Endodermal cell (in vitro differentiated cells): ENCODE measurements at places on chromosomes 4 and X.
A peak's percentile ranks its signal among the peaks of the same experiment; 100 is the strongest.

- no peaks in the 10 kb centered on the region for H3K27me3 ChIP-seq
- no peak for DNase-seq
- H3K36me3 ChIP-seq, result peaks cover under 1% of the 10 kb centered on the region
- H3K27ac ChIP-seq, result no peak overlapping the region
- H3K4me1 ChIP-seq, result peaks cover 5% of the 10 kb centered on the region
These were observed 170.2 kb downstream of the PPP3CA start for GRCh38 chr4:101177154-101177553.

DNA sequence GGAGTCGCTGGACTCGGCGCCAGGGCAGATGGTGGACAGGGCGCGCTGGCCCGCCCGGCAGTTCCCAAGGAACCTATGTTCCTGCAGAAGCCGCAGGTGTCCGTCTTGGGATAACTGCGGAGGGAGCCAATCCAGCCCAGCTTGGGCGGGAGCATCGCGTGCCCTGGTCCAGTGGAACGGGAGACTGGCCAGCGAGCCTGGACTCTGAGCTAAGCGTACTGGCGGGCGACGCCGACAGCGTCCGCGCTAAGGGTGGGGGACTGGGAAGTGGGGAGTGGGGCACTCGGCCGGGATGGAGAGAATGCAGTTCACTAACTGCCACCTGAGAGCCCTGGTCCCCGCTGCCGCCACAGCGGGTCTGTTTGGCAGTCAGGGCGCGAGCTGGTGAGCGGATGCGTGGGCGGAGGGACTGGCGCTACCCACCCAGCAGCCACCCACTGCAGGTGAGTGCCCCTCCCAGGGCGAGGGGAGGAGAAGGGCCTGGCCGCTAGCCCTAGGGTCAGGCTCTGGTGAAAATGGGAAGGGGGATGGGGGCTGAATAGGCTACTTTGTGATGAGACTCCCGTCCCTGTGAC lies 1.3 kb upstream of the MAMLD1 start:
- H3K36me3 ChIP-seq, result no peaks in the 10 kb centered on the region
- peaks cover 57% of the 10 kb centered on the region for H3K27me3 ChIP-seq
- H3K4me1 ChIP-seq, result no peaks in the 10 kb centered on the region
- no peak overlapping the region for H3K4me3 ChIP-seq
- DNase-seq, result peak; percentile 66

GRCh38 chr4:47667552-47667951 lies 170.3 kb downstream of the CORIN start:
- no peaks in the 10 kb centered on the region for H3K27me3 ChIP-seq
- no peaks in the 10 kb centered on the region for H3K36me3 ChIP-seq
- no peak for DNase-seq
- H3K4me3 ChIP-seq, result no peak overlapping the region

GRCh38 chr4:100461807-100462605 lies 55.8 kb downstream of the EMCN start:
- no peaks in the 10 kb centered on the region for H3K4me1 ChIP-seq
- no peak for DNase-seq
- H3K36me3 ChIP-seq, result no peaks in the 10 kb centered on the region
- no peak overlapping the region for H3K4me3 ChIP-seq

- H3K4me1 ChIP-seq, result peaks cover 7% of the 10 kb centered on the region
- peak overlapping the region; percentile 80 for H3K4me3 ChIP-seq
- H3K27ac ChIP-seq, result no peak overlapping the region
- peaks cover 17% of the 10 kb centered on the region for H3K27me3 ChIP-seq
These were observed 1.1 kb downstream of the FGFR3 start for GRCh38 chr4:1793940-1794808.

DNA sequence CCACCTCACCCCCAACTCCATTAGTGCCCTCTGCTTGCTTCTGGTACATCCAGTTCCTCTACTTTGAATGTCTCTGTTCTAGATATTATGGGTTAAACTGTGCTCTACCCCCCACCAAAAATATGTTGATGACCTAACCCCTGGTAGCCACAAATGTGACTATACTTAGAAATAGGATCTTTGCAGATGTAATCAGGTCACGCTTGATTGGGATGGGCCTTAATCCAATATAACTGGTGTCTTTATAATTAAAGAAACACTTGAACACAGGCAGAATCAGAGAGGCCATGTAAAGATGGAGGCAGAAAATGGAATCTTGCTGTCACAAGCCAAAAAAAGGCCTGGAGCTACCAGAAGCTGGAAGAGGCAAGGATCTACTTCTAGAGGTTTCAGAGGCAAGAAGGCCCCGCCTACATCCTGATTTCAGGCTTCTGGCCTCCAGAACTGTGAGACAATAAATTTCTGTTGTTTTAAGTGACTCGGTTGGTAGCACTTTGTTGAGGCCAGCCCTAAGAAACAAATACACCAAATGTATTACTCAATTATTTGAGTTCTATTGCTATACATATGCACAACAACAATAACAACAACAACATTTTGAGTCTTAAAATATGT lies 220.0 kb downstream of the PPP3CA start:
- no peak for DNase-seq
- H3K27me3 ChIP-seq, result no peaks in the 10 kb centered on the region
- peaks cover 9% of the 10 kb centered on the region for H3K4me1 ChIP-seq
- H3K36me3 ChIP-seq, result no peaks in the 10 kb centered on the region
- no peak overlapping the region for H3K4me3 ChIP-seq

GRCh38 chrX:120464411-120464810 lies 4.7 kb downstream of the LAMP2 start:
- H3K27me3 ChIP-seq, result no peaks in the 10 kb centered on the region
- no peak overlapping the region for H3K4me3 ChIP-seq
- no peak for DNase-seq
- H3K36me3 ChIP-seq, result no peaks in the 10 kb centered on the region
- H3K4me1 ChIP-seq, result no peaks in the 10 kb centered on the region
- no peak overlapping the region for H3K27ac ChIP-seq

DNA sequence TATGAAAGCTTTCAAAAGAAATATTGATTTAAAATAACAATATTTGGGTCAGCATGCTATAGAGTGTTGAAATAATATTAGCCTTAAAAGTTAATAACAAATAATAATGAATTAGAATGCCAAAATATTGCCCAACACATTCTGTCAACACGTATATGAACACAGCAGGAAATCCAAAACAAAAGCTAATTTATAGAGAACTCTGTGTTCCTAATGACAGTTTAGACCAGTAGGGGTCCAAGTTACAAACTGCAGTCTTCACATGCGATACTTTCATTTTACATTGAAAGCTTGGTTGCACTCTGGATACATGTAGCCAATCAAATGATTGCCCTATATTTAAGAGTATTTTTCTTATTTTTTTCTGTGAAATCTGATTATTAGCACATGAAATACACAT lies 274.4 kb downstream of the DCTD start:
- DNase-seq, result no peak
- no peak overlapping the region for H3K27ac ChIP-seq
- H3K27me3 ChIP-seq, result no peaks in the 10 kb centered on the region
- no peaks in the 10 kb centered on the region for H3K36me3 ChIP-seq
- H3K4me1 ChIP-seq, result no peaks in the 10 kb centered on the region

DNA sequence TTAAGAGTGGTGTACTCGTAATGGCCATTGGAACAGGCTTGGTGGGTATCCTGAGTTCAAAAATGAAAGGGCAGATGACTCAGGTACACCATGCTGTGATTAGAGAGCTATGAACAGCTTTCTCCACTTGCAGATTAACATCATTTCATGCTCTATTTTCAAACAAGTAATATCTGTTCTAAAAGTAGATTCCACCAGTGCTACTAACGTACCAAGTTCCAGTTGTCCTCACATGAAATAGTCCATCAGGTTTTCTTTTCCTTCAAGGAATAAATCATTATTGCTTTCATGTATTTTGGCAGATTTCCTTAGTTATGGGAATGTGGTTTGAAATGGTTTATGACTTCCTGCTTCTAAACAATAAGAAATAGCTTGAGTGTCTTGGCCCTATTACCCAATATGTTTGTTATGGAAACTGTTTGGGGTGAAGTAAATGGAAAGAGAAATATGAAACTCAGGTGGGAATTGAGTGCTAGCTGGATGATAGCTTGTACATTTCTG lies 49.9 kb downstream of the PCDH7 start:
- H3K27ac ChIP-seq, result no peak overlapping the region
- no peaks in the 10 kb centered on the region for H3K27me3 ChIP-seq
- DNase-seq, result no peak
- H3K4me3 ChIP-seq, result no peak overlapping the region

GRCh38 chr4:157447195-157447594 lies 226.7 kb downstream of the GRIA2 start:
- no peaks in the 10 kb centered on the region for H3K27me3 ChIP-seq
- H3K27ac ChIP-seq, result no peak overlapping the region
- no peak overlapping the region for H3K4me3 ChIP-seq
- no peaks in the 10 kb centered on the region for H3K36me3 ChIP-seq

GRCh38 chrX:10769696-10770619 lies 149.6 kb upstream of the MID1 start:
- DNase-seq, result no peak
- peak overlapping the region; percentile 97 for H3K27ac ChIP-seq
- H3K4me1 ChIP-seq, result no peaks in the 10 kb centered on the region
- H3K4me3 ChIP-seq, result no peak overlapping the region

DNA sequence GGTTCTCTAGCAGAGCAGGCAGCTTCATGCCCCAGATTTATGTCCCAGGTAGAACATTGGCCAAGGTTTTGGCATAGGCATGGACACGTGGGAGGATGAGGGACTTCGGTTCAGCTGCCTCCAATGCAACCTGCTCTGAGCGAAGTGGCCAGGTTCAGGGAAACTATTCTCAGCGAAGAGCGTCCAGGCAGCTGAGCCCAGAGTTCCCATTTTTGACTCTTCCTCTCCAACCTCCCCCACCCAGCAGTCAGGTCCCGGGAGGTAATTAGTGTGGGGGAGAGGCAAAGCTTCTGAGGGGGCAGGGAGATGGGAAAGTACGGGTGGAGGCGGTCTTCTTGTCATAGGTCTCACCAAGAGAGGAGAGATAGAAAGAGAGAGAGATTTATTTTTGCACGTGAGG lies 1.0 kb downstream of the GABRA4 start:
- no peak overlapping the region for H3K27ac ChIP-seq
- H3K27me3 ChIP-seq, result peaks cover 63% of the 10 kb centered on the region
- H3K36me3 ChIP-seq, result no peaks in the 10 kb centered on the region
